Fibroblast of the conjunctiva (primary cell): ENCODE measurements at places on chromosomes 7 and 10.

- no peak for DNase-seq
Measured at GRCh38 chr10:95456516-95456915, 104.7 kb downstream of the SORBS1 start.

DNA sequence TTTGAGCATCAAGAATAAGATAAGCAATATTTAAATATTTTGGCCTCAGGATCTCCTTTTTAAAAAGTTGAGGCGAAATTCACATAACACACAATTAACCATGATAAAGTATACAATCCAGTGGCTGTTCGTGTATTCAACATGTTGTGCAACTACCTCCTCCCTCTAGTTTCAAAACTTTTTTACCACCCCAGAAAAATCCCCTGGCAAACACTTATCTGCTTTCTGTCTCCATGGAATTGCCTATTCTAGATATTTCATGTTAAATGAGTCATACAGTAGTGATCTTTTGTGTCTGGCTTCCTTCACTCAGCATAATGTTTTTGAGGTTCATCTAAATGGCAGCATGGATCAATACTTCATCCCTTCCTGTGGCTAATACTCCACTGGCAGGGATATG, 31.8 kb upstream of the IL15RA start:
- DNase-seq = no peak

GRCh38 chr10:110762849-110763211, 108.9 kb upstream of the PDCD4 start:
- no peak for DNase-seq

GRCh38 chr10:95309958-95310357, 19.2 kb upstream of the PDLIM1 start:
- DNase-seq = no peak

DNA sequence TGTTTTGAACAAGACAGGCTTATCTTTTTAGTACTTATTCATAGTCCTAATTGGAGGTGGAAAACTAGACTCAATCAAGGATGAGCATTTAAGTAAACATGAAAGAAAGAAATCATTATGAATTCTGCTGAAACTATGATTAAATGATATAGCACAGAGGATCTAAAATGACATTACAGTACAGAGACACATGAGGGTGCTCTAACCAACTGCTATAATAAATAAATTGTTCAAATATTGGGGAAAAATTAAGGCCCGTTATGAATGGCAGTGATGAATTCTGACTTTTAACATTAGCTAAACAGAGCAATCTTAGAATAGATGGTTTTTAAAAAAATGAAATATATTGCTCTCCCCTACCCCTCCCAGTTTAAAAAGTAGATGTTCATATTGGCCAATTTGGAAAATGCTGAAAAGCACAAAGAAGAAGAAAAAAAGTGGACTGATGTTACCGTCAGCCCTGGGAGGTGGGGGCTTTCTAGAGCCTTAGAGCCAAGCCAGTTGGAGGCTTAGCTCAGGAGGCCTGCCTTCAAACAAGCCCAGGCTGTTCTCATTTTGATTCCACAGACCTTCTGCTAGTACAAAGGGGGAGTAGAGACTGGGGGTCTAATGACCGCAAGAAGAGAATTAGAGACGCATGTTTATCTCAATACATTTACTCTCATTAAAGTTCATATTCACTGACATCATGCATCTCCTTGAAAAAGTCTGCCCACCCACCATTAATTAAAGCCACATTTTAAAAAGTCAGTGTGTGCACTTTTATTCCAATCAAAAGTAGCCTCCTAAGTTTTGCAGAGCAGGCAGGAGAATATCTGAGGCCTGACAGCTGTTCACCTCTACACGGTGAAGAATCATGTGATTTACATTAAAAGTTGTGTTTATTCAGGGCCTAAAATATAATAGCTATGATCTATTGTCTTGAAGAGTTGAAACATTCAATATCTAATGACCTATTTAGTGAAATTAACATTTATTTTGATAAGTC, 10.0 kb downstream of the WNT2 start:
- no peak for DNase-seq

DNA sequence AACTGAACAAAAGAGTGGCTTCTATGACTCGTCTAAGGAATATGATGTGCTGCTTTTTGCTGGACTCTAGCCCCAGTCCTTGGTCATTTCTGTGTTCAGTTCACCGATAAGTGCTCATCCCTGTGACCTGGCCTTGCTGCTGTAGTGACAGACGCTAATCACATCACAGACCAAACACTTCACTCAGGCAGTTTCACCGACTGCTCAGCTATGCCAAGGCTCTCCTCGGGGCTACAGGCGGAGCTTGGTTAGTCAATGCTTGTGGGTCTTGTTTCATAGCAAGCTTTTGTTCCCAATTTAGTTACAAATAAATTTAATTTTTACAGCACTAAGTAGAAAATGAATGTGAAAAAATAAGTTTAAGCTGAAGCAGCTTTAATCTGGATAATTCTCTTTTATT, 190.8 kb upstream of the PRKCQ start:
- no peak for DNase-seq

- DNase-seq = peak; percentile 63
Measured at GRCh38 chr10:20962165-20962564, 65.1 kb upstream of the NEBL start.

- no peak for DNase-seq
Measured at GRCh38 chr10:114408968-114409444, 4.7 kb upstream of the AFAP1L2 start.

GRCh38 chr7:92808006-92808405, 28.4 kb downstream of the CDK6 start:
- no peak for DNase-seq

DNA sequence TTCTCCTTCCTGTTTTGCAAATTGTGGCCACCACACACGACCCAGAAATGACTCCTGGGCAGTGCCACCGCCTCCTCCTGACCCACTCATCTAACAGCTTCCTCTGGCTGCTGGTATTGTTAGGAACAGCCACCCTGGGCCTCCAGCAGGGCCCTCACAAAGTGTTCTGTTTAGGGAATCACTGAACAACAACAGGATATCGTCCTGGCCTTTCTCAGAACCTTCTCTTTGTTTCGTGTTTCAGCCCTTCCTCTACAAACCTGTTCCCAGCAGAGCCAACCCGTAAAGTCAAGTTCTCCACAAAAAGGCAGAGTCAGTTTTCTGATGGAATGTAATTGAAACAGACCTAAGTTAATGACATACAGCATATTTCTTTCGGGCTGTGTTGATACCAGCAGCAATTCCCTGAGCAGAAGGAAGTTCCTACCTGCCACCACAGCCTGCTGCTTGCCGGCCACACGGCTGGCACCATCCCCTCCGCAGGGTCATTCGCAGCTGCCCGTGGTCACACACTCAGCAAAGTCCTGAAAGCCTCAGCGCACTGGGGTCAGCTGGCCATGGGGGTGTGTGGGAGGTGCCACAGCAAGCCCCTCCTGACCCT, 91.7 kb upstream of the PITRM1 start:
- DNase-seq = no peak

DNA sequence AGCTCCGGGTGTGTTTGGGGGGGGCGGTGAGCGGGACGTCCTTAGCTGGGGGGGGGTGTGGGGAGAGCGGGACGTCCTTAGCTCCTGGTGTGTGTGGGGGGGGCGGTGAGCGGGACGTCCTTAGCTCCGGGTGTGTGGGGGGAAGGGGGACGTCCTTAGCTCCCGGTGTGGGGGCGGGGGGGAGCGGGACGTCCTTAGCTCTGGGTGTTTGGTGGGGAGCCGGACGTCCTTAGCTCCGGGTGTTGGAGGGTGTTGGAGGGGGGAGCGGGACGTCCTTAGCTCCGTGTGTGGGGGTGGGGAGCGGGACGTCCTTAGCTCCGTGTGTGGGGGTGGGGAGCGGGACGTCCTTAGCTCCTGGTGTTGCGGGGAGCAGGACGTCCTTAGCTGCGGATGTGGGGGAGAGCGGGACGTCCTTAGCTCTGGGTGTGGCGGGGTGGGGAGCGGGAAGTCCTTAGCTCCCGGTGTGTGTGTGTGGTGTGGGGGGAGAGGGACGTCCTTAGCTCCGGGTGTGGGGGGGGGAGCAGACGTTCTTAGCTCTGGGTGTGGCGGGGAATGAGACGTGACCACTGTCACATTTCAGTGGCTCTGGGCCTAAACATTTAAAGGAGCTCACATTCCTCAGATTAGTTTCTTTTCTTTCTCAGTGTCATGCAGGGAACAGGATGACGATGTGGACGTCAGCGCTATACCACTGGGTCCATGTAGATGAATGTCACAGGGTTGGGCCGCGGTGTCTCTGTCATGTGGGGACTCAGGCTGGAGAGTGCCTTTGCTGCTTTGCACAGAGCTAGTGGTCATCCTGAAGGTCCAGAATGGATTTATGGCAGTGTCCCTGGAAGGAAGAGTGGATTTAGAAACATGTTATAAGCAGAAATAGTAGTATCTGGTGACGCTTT, 7.5 kb downstream of the DYNC2I1 start:
- peak; percentile 30 for DNase-seq

GRCh38 chr7:56175771-56176170, 59.6 kb upstream of the NUPR2 start:
- no peak for DNase-seq

GRCh38 chr10:34609287-34609940, 205.7 kb downstream of the PARD3 start:
- no peak for DNase-seq

DNA sequence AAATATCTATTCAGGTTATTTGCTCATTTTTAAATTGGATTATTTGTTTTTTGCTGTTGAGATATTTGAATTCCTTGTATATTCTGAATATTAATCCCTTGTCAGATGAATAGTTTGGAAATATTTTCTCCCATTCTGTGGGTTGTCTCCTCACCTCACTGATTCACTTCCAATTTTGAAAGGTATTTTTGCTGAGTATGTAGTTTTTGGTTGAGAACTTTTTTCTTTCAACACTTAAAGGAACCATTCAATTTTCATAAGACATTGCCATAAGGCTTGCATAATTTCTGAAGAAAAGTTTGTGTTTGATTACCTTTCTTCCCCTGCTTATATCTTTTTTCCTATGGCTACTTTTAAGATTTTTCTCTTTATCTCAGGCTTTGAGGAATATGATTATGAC, 8.9 kb upstream of the SCRN1 start:
- DNase-seq = no peak

GRCh38 chr7:43444711-43445578, 138.0 kb upstream of the STK17A start:
- DNase-seq = no peak

DNA sequence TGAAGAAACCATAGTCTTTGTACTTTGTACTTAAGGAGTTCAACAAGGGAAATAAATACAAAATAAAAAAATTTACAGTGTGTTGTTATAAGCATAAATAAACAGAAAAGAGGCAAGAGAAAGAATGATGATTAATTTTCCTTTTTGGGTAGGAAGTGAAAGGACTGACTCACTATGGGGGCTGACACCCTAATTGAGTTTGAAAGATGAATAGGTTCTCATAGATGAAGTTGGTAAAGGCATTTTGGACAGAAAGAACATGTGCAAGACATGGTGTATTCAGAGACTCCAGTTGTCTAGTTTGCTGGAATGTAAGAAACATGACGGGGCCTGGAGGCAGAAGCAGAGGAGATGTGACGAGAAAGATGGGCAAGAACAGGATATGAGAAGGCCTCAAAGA, 83.7 kb downstream of the VPS50 start:
- no peak for DNase-seq

- no peak for DNase-seq
Measured at GRCh38 chr10:86345859-86346798, 20.5 kb downstream of the GRID1 start.

- DNase-seq = no peak
Measured at GRCh38 chr7:2044311-2044882, 188.3 kb downstream of the MAD1L1 start.

GRCh38 chr7:142626420-142627035, 122.7 kb upstream of the PRSS1 start:
- no peak for DNase-seq

- no peak for DNase-seq
Measured at GRCh38 chr7:768881-769504, 41.9 kb upstream of the PRKAR1B start.

DNA sequence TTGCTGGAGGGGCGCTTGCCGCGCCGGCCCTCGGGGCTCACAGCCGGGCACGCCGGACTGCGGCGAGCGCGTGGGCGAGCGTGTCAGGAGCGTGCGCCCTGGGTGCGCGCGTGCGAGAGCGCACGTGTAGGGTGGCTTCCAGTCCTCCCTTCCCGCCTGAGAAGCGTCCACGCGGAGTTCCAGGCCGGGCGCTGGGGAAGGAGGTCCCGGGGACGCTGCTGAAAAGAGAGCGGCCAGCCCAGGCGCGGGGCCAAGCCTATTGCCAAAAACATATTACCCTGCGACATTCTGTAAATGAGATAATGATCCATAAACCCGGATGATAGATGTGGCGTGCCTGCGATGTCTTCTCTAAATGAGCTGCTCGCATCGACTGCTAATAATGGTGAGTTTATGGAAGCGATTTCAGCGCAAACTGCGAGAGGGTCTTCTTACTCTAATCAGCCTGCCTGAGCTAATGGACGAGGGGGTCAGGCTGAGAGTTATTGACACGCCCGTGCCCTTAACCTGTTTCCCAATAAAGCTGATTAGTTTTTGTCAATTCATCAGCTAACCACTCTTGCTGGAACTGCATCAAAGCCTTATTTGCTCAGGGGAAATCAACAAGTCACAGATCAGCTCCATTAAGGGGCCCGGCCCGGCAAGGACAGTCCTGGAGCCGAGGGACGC, 8.0 kb upstream of the MNX1 start:
- DNase-seq = no peak

GRCh38 chr7:46153583-46153950, 232.5 kb upstream of the IGFBP3 start:
- DNase-seq = no peak

DNA sequence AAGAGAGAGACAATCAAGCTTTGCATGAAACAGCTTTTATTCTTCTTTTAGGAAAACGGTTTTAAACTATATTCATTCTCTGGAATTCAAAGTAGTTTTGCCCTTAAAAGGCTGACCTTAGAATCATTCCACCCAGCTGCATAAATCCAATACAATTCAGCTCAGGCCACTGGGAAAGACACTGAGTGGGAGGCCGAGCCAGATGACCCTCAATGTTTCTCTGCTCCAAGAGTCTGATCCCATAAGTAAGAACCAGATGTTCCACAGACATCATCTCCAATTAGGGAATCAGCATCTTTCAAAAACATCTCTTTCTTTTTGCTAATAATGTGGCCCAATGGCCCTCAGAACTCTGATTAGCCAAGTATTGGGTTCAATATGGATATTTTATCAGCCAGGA, 26.1 kb downstream of the CREB3L2 start:
- no peak for DNase-seq

GRCh38 chr10:33291053-33291592, 43.3 kb downstream of the NRP1 start:
- DNase-seq = peak; percentile 81

GRCh38 chr7:32871624-32872371, 19.8 kb downstream of the KBTBD2 start:
- no peak for DNase-seq

GRCh38 chr10:121183236-121183635, 332.1 kb downstream of the WDR11 start:
- no peak for DNase-seq
